ENCODE measurements at places on chromosomes 16 and 17.

GRCh38 chr17:3678821-3679530 is 10.4 kb downstream of the EMC6 start:
- no peak for DNase-seq

GRCh38 chr17:28907709-28908475 is 5.0 kb upstream of the DHRS13 start:
- no peak for DNase-seq

DNA sequence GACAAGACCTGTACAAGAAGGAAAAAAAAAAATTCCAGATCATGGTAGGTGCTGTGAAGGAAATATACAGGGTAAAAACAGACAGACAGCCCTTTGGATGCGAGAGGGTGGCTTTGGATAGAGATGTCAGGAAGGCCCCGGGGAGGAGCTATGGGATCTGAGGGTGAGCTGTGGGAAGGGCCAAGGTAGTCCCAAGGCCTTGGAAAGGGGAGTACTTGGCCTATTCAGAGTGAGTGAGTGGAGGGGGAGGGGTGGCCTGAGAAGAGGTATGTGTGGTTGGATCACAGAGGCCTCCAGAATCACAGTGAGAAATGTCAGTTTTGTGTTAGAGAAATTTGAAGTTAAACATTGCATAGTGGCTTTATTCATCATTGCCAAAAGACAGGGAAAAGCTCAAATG is 31.2 kb upstream of the AKTIP start:
- no peak for DNase-seq

DNA sequence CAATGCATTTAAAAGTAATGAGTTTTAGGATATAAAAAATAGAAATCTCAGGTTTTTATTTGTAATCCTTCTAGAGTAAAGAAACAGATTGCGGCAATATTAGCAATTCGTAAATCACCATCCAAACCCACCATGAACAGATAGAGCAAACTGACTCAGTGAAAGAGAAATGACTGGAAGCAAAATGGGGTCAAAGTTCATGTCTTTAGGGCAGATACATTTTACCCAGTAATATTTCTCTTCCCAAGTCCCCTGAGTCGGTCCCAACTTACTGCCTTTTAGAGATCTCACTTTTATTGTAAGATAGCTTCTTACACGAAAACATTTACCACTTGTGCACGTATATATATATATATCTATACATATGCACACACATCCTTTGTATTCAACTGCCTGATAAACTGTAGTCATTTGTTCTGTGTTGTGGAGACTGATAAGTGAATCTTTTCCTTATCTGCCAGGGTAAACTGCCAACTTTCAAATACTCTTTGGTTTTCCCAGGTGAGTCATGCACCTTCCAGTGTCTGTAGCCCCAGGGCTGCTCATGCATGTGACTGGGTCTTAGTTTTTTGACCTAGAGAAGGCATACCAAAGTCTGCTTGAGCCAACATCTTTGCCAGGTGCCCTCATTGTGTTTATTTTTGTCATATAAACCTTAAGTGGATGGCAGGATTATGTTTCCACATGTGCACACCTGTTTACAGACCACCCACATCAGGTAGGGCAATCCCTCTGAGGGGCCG is 7.8 kb upstream of the IRF8 start:
- DNase-seq = no peak

GRCh38 chr16:50547340-50548124 is 664 bp upstream of the NKD1 start:
- no peak for DNase-seq

Data from astrocyte of the cerebellum (primary cell).